ENCODE measurements at places on chromosomes 11 and 22. TPM values are rescaled to one million over a fixed set of nuclear protein-coding genes. Genes with fewer than 3 reads are reported as not detected.

Gene KRTAP5-1
- total RNA-seq = not detected

Gene APLNR
- total RNA-seq = not detected

Gene SCUBE2
- 0.96 TPM for total RNA-seq

- no peak for DNase-seq
- H3K36me3 ChIP-seq = no peaks in the 10 kb centered on the region
- peak overlapping the region; percentile 87 for H3K4me3 ChIP-seq
- peak overlapping the region; percentile 87 for H3K27ac ChIP-seq
- H3K4me1 ChIP-seq = peaks cover 46% of the 10 kb centered on the region
These were observed 3.0 kb downstream of the SMTN start for GRCh38 chr22:31083923-31084810.

GRCh38 chr11:15216678-15217077, 102.0 kb downstream of the INSC start:
- H3K27me3 ChIP-seq = no peaks in the 10 kb centered on the region
- no peak overlapping the region for H3K4me3 ChIP-seq
- no peak overlapping the region for H3K27ac ChIP-seq
- H3K4me1 ChIP-seq = no peaks in the 10 kb centered on the region
- DNase-seq = no peak
- H3K36me3 ChIP-seq = no peaks in the 10 kb centered on the region

- DNase-seq = peak; percentile 69
- H3K27me3 ChIP-seq = peaks cover 26% of the 10 kb centered on the region
- H3K36me3 ChIP-seq = no peaks in the 10 kb centered on the region
- peak overlapping the region; percentile 78 for H3K4me3 ChIP-seq
These were observed 3.2 kb upstream of the RTN4RL2 start for GRCh38 chr11:57456960-57457642.

DNA sequence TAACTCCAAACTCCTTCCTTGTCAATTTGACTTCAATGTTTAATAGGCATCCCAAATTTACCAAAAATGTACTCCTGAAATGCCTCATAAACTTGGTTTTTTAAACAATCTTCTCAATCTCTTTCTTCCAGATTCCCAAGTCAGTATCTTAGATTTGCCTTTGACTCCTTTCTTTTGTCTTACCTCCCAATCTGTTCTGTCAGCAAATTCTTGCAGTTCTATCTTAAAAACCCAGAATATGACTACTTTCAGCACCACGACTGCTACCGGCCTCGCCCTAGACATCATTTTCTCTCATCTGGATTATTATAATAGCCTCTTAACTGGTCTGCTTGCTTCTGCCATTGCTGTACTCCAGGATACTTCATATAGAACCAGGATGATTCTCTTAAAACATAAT, 7.9 kb downstream of the NLRP14 start:
- peaks cover 4% of the 10 kb centered on the region for H3K27me3 ChIP-seq
- no peak overlapping the region for H3K4me3 ChIP-seq
- H3K4me1 ChIP-seq = no peaks in the 10 kb centered on the region
- DNase-seq = no peak
- H3K36me3 ChIP-seq = no peaks in the 10 kb centered on the region
- no peak overlapping the region for H3K27ac ChIP-seq

DNA sequence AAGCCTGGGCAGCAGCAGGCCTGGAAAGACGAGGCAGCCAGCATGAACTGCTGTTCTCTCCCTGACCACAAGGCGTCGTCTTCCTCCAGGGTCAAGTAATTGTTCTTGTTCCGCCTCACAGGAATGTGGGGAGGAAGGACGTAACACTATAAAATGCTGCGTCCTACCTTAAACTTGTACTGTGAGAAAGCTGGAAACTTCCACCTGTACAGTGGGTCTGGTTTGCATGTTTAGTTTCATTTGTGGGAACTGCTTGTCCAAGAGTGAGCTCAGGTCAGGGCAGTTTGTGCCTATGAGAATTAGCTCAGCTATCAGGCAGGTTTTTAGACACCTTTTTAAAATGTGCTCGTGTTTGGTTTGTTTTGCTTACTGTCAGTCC, 55.2 kb downstream of the PANX1 start:
- no peak for DNase-seq
- no peaks in the 10 kb centered on the region for H3K27me3 ChIP-seq
- peaks cover 16% of the 10 kb centered on the region for H3K4me1 ChIP-seq
- no peak overlapping the region for H3K4me3 ChIP-seq
- H3K27ac ChIP-seq = no peak overlapping the region
- peaks cover 20% of the 10 kb centered on the region for H3K36me3 ChIP-seq

DNA sequence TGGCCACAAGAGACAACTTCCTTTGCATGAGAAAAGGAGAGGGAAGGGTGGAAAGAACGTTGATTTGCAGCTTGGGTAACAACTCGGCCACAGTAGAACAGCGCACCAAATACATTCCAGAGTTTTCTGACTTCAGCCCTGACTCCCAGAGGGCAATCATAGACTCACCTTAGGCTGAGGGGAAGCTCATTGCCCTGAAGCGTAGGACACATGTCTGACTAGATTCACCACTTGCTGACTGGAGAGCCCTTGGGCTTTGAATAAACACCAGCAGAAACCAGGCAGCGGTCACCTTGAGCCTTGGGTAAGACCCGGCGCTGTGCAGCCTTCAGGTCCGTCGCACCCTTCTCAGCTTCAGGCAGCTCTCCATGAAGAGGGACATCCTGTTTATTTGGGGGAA, 151.8 kb upstream of the GRIA4 start:
- no peak for DNase-seq
- no peaks in the 10 kb centered on the region for H3K4me1 ChIP-seq
- no peak overlapping the region for H3K27ac ChIP-seq

- no peak overlapping the region for H3K27ac ChIP-seq
- H3K27me3 ChIP-seq = no peaks in the 10 kb centered on the region
- H3K4me1 ChIP-seq = peaks cover 8% of the 10 kb centered on the region
- DNase-seq = no peak
- H3K4me3 ChIP-seq = no peak overlapping the region
These were observed 5.9 kb upstream of the CAT start for GRCh38 chr11:34432822-34433221.

DNA sequence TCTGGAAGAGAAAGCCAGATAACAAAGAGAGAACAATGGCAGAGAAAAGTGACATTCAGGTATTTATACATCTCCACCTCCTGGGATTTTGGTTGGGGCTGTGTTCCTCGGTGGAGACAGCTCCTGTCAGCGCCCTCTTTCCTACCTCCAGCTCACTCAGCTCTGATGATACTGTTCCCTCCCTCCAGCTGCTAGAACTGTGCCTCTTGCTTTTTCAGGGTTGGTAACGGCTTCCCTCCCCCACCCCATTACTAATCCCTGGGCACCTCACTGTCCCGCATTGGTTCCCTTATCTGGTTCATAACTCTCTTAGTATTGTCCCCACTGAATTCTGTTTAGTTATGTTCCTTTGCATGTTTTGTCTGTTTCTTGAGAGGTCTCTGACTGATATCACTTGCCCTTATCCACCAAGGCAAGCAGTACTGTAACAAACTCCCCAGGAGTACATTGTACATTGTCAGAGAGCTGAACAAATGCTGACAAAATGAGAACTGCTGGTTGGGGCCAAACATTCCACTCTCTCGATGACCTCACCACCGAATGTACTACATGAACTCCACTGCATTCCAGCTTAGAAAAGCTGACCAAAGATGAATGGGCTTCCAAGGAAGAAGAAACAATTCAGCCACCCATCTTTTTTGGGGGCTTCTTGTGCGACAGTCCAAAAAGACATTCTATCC, 5.7 kb upstream of the FBXO3 start:
- DNase-seq = no peak
- H3K27me3 ChIP-seq = peaks cover 30% of the 10 kb centered on the region
- no peak overlapping the region for H3K4me3 ChIP-seq

- H3K4me3 ChIP-seq = no peak overlapping the region
- peaks cover 1% of the 10 kb centered on the region for H3K27me3 ChIP-seq
- no peaks in the 10 kb centered on the region for H3K4me1 ChIP-seq
- H3K36me3 ChIP-seq = peaks cover 9% of the 10 kb centered on the region
These were observed 155.3 kb downstream of the MIAT start for GRCh38 chr22:26812731-26813130.

DNA sequence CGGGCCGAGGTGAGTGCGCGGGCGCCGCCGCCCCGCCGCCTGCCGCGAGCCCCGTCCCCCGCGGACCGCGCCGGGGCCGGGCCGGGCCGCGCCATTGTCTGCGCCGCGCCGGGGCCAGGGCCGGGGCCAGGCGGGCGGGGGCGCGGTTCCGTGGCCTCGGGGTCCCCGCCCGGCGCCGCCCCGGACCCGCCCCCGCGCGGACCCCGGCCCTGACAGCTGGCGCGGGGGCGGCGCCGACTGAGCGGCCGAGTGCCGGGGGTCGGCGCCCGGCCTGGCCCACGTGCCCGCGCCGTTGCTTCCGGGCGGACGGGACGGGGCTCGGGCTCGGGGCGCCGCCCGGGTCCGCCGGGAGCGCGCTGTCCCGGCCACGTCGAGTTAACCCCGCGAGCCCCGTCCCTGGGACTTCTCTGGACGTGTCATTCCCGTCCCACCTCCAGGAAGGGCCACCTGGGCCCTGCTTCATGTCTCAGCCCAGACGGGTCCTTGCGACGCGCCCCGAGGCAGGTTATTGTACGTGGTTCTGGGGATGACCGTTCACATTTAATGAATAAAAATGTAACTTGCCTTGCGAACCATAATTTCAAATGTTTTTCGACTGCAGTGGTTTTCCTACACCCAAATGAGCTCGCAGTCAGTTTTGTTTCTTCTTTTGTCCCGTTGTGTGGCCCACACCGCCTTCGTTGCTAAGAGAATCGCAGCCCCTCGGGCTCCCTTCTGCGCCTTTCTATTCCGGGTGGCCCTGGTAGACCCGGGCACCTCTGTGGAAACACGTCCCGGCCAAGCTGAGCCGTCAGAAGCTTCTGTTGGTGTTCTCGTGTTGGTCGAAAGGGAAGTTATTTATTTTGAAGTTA, 562 bp downstream of the ZBED4 start:
- no peaks in the 10 kb centered on the region for H3K27me3 ChIP-seq
- peak overlapping the region; percentile 98 for H3K4me3 ChIP-seq
- peaks cover 42% of the 10 kb centered on the region for H3K4me1 ChIP-seq
- DNase-seq = peak; percentile 45
- H3K36me3 ChIP-seq = peaks cover 5% of the 10 kb centered on the region
- H3K27ac ChIP-seq = peak overlapping the region; percentile 95

- peaks cover 21% of the 10 kb centered on the region for H3K4me1 ChIP-seq
- no peak overlapping the region for H3K4me3 ChIP-seq
- no peak for DNase-seq
- no peak overlapping the region for H3K27ac ChIP-seq
- no peaks in the 10 kb centered on the region for H3K27me3 ChIP-seq
These were observed 68.2 kb upstream of the SESN3 start for GRCh38 chr11:95299078-95299679.

GRCh38 chr11:39221550-39222138, 2237.8 kb downstream of the LRRC4C start:
- H3K27ac ChIP-seq = no peak overlapping the region
- H3K4me1 ChIP-seq = no peaks in the 10 kb centered on the region
- H3K4me3 ChIP-seq = no peak overlapping the region
- DNase-seq = no peak

DNA sequence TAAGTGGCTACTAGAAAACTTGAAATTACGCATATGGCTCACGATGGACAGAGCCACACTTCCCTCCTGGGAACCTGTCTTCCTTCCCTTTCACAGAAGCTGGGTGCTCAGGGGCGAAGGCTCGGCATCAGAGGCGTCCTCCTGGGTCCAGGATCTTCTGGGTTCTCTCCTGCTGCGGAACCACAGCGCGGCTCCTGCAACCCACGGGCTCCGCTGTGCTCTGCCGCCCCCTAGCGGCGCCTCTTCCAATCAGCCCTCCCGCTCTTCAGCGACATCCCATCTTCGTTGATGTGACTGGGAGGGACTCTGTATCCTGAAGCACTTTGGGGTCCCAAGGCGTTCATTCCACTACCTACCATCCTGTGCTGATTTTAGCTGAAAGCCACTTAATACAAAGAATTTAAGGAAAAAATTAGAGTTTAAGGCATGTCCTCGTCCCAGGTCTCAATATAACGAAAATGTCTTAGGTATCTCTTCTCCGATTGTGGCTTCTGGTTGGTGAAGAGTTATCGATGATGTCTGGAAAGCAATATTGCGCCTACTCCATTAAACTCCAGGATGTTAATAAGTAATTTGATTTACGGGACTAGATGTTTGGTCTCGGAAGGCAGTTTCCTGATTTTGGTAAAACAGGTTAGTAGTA, 14.8 kb upstream of the RPS3 start:
- H3K4me1 ChIP-seq = peaks cover 28% of the 10 kb centered on the region
- H3K36me3 ChIP-seq = no peaks in the 10 kb centered on the region
- peak overlapping the region; percentile 92 for H3K27ac ChIP-seq
- H3K4me3 ChIP-seq = peak overlapping the region; percentile 87

DNA sequence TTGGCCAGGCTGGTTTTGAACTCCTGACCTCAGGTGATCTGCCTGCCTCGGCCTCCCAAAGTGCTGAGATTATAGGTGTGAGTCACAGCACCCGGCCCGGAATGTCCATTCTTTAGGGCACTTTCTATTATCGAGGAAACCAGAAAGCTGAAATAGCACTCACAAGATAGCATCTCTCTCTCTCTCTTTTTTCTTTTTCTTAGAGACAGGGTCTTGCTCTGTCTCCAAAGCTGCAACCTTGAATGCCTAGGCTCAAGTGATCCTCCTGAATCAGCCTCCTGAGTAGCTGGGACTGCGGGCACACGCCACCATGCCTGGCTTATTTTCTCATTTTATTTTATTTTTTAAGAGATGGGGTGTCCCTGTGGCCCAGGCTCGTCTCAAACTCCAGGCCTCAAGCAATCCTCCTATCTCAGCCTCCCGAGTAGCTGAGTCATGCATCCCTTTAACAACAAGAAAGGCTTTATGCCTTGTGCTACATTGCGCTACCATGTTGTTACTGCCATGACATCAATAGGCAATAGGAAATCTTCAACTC, 7.2 kb upstream of the EED start:
- no peak overlapping the region for H3K27ac ChIP-seq
- H3K36me3 ChIP-seq = no peaks in the 10 kb centered on the region
- DNase-seq = no peak
- no peak overlapping the region for H3K4me3 ChIP-seq
- peaks cover 4% of the 10 kb centered on the region for H3K27me3 ChIP-seq

- no peak for DNase-seq
- no peak overlapping the region for H3K4me3 ChIP-seq
- no peaks in the 10 kb centered on the region for H3K36me3 ChIP-seq
- H3K4me1 ChIP-seq = no peaks in the 10 kb centered on the region
These were observed 143.2 kb downstream of the OPCML start for GRCh38 chr11:133388975-133389568.

- no peak overlapping the region for H3K4me3 ChIP-seq
- no peak overlapping the region for H3K27ac ChIP-seq
- DNase-seq = no peak
These were observed 5.1 kb downstream of the INSC start for GRCh38 chr11:15119826-15120225.

DNA sequence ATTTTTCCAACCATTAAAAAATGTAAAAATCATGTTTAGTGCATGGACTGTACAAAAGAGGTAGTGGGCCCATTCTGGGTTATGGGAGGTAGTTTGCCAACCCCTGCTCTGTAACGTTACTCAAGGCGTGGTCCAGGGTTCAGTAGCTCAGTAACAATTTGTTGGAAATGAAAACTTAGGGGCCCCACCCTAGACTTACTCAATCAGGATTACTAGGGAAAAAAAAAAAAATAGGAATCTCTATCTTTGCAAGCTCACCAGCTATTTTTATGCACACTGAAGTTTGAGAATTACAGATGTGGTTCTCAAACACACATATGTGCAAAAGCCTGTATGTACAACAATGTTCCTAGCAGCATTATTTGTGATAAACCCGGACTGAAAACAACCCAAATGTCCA, 17.3 kb upstream of the LMO2 start:
- H3K27me3 ChIP-seq = peaks cover 58% of the 10 kb centered on the region
- no peak overlapping the region for H3K4me3 ChIP-seq
- no peak for DNase-seq
- peaks cover 4% of the 10 kb centered on the region for H3K36me3 ChIP-seq
- peaks cover 14% of the 10 kb centered on the region for H3K4me1 ChIP-seq

GRCh38 chr11:102287964-102288724, 29.1 kb upstream of the BIRC3 start:
- peak overlapping the region; percentile 58 for H3K4me3 ChIP-seq
- peaks cover 2% of the 10 kb centered on the region for H3K4me1 ChIP-seq

Data from naive thymus-derived CD8-positive, alpha-beta T cell (primary cell).